ENCODE measurements at places on chromosomes 12 and 14.

GRCh38 chr12:50401500-50402081 is 906 bp downstream of the LARP4 start:
- DNase-seq = peak; percentile 14

GRCh38 chr12:112574896-112575558 is 156.3 kb downstream of the PTPN11 start:
- DNase-seq = no peak

GRCh38 chr14:37472906-37473305 is 122.1 kb downstream of the FOXA1 start:
- no peak for DNase-seq

- no peak for DNase-seq
Measured at GRCh38 chr12:4224206-4224889, 49.2 kb upstream of the CCND2 start.

- no peak for DNase-seq
Measured at GRCh38 chr12:75337905-75338304, 3.4 kb downstream of the GLIPR1L1 start.

GRCh38 chr12:52584156-52584682 is 10.6 kb upstream of the KRT74 start:
- DNase-seq = no peak

All from thymus (tissue), 14 donors.